ENCODE measurements at places on chromosomes 1 and 21. TPM values are rescaled to one million over a fixed set of nuclear protein-coding genes. Genes with fewer than 3 reads are reported as not detected.

DNA sequence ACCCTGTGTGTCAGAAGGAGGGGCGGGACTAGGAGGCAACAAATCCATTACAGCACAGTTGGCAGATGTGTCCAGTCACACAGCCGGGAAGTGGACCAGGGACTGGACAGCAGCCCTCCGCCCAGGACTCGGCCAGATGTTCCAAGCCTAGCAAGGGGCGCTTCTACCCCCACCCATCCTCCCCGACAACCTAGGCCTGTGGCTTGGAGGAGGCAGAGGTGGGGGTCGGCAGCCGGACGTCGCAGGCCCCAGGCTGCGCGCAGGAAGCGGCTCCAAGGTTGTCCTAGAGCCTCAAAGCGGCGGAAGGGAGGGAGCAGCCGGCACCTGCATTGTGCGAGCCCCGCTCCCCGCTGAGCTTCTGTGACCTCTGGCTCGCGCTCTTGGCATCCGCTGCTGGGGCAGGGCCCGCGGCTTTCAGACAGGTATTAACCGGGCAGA, 20.6 kb upstream of the MYCL start:
- no peak for DNase-seq

- DNase-seq = no peak
Observed at GRCh38 chr1:235622936-235623779, 26.4 kb downstream of the GNG4 start.

DNA sequence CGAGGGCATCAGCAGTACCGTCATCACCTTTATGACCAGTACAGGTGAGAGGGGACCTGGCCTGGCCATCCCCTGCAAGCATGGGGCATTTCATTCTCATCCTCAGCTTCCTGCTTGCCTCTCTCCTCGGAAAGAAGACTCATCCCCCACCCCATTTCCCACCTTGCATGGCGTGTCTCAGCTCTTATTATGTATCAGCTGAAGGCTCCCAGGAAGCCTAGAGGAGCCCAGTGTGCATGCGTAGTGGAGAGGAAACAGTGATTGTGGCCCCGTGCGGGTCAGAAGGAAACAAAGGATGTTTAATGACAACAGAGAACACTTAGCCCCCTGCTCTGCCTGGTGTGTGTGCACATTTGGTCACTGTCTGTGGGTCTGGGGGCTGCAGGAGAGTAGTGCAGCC, 40.3 kb upstream of the CNTN2 start:
- DNase-seq = no peak

GRCh38 chr1:93839753-93840152, 39.3 kb downstream of the DNTTIP2 start:
- no peak for DNase-seq

GRCh38 chr1:192538407-192539296, 36.9 kb upstream of the RGS1 start:
- no peak for DNase-seq

DNA sequence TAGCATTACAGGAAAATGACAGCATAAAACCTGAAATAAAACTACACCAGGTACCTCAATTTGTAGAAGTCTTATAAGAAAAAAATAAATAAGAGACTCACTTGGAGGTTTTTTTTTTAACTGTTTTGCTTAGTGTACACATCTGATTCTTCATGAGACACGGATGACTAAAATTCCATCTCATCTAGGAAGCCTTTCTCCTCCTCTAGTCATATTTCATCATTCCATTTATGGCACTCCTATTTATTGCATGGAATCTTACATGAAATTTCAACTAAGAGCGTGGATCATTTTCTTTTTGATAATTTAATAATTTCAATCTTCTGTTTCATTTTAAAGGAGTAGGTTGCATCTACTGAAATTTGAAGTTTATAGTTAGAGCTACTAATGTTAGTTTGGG, 1.6 kb upstream of the PTGS2 start:
- no peak for DNase-seq

DNA sequence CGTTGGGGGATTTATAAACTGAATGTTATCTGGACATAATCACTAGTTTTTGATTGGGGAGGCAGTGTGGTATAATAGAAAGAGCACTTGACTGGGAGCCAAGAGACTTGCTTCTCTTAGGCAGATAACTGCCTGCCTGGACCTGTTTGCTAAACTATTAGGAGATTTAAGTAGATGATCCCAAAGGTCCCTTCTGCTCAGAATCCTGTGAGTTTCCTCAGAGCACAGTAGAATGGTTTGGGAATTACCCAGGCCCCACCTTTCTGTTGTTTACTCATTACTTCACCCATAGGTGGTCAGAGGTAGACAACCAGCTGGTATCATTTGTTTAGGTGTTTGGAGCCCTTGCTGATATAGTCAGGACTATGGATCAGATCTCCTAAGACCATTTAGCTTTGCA, 10.3 kb upstream of the PODN start:
- no peak for DNase-seq

GRCh38 chr1:19101244-19101643, 108.8 kb downstream of the UBR4 start:
- DNase-seq = no peak

- no peak for DNase-seq
Observed at GRCh38 chr21:44779417-44780136, 22.0 kb downstream of the UBE2G2 start.

GRCh38 chr1:77459881-77460280, 178.1 kb downstream of the AK5 start:
- no peak for DNase-seq

TBX15 gene
- polyA plus RNA-seq = 0.39 TPM

CCDC17 gene
- 1.6 TPM for polyA plus RNA-seq

RHD gene
- polyA plus RNA-seq = 3.1 TPM

EDARADD gene
- polyA plus RNA-seq = 6.9 TPM

CADM3 gene
- polyA plus RNA-seq = 0.21 TPM

WDR64 gene
- 0.14 TPM for polyA plus RNA-seq

Data from renal cortex interstitium (tissue), 15 donors.